ENCODE measurements at places on chromosomes 1 and 21.
A peak's percentile ranks its signal among the peaks of the same experiment; 100 is the strongest.

- no peak for DNase-seq
These were observed 155.4 kb downstream of the CASZ1 start for GRCh38 chr1:10640843-10641553.

DNA sequence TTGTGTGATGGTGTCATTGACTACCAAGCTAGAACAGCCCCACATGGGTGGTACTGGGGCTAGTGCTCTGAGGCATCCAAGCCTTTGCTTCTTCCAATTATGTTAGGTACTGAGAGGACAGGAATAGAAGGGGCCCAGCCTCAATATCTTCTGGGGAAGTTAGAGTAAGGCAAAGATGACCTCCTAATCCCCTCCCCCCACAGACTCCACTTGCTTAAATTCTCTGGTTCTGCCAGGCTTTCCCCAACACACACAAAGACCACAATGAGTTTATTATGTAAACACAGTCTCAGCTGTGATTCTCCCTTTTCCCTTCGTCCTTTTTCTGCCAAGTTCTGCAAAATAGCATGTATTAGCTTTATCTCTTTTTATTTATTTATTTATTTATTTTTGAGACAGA, 3.1 kb upstream of the TACSTD2 start:
- DNase-seq: no peak

DNA sequence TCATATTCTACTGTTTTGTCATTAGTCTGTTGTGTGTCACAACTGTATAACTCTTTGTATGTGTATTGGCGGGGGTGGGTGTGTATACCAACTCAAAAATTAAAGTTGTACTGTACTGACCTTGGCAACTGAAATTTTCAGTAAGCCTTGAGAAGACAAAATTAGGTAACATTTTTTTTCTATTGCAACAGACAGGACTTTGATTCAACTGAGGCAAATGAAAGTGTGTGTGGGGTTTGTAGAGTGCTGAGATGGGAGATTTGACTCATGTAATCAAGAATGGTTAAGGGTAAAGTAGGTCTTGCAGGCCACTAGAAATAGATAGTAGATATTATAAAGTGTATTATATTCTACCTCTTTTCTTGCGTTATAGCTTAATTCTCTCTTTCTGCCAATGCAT, 14.6 kb upstream of the B3GALT2 start:
- no peak for DNase-seq

DNA sequence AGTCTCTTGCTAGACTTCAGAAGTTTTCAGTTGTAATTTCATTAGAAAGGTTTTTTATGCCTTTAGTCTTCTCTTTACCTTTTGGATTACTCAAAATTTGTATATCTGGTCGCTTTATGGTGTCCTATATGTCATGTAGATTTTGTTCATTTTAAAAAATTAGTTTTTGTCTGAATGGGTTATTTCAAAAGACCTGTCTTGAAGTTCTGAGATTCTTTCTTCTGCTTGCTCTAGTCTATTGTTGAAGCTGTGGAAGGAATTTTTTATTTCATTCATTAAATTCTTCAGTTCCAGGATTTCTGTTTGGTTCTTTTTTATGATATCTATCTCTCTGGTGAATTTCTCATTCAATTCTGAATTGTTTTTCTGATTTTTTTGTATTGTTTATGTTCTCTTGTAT, 46.5 kb upstream of the GCLM start:
- no peak for DNase-seq

- no peak for DNase-seq
These were observed 65.5 kb downstream of the MT1HL1 start for GRCh38 chr1:236938760-236939159.

DNA sequence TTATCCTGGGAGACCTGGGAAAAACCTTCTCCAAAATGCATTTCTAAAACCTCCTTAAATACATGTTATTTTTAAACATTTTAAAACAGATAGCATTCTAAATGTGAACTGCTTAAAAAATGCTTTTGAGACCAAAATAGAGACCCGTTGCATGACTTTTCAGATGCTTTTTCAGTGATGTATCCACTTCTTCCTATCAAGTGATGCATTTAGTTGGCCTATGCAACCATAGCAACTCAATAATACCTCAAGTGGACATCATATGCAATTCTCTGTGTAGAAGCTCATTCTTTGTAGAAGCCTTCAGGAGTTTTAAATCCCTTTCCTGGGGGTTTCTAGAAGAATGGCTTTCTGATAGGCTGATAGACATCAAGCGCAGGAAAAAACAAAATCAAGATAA, 94.5 kb upstream of the RAVER2 start:
- no peak for DNase-seq

DNA sequence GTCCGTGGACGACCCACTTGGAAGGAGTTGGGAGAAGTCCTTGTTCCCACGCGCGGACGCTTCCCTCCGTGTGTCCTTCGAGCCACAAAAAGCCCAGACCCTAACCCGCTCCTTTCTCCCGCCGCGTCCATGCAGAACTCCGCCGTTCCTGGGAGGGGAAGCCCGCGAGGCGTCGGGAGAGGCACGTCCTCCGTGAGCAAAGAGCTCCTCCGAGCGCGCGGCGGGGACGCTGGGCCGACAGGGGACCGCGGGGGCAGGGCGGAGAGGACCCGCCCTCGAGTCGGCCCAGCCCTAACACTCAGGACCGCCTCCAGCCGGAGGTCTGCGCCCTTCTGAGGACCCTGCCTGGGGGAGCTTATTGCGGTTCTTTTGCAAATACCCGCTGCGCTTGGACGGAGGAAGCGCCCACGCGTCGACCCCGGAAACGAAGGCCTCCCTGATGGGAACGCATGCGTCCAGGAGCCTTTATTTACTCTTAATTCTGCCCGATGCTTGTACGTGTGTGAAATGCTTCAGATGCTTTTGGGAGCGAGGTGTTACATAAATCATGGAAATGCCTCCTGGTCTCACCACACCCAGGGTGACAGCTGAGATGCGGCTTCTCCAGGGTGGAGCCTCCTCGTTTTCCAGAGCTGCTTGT, 32.4 kb downstream of the PRMT2 start:
- DNase-seq: peak; percentile 45

DNA sequence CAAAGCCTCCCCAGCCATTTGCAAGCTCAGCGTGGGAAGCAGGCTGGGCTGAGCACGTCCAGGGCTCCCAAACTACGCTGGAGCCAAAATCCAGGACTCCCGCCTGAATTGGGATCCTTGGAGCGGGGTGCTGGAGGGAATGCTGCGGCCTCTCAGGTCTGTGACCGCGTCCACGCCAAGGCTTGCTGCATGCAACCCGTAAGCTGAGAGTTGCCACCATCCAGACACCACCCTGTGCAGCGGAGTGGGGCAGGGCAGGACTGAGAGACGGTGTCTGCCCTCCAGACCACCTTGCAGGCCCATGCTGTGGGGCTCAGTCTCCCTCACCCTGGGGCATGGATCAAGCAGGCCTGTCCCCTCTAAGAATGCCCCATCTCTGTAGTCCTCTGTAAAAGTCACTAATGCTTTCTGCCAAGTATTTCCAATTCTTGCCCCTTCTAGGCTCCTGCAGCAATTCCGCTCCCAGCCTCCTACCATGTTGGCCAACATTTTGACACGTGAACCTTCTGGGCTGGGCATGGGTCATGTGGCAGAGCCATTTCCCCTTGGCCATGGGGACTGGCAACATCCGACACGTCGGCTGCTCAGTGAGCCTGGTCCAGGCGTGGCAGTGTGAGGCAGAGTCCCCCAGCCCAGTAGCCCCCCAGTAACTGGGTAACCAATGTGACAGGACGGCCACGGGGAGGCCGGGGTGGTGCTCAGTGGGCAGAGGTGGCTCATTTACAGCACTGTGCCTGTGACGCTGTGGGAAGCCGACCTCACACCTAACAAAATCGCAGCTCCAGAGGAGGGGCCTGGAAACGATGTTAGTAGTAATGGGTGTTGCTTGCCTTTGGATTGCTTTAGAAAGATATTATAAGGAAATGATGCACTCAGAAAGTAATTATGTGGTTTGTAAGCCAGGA, 57.9 kb upstream of the PDE9A start:
- DNase-seq: peak; percentile 7

DNA sequence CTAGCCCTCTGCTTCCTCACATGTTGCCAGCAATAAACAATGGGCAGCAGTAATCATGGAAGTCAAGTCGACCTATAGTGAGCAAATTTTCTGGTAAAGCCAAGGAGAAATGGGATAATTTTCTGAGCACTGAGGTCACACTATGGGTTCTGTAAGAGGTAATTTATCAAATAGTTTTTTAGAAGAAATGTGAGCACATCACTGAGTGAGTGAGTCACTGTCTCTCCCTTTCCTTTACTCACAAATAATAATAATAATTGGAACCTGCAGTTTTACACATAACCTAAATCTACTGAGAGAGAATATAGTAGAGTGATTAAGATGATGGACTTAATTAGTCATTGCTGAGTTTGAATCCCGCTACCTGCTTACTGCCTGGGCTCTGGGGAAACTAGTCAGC, 23.6 kb downstream of the SLC35F3 start:
- no peak for DNase-seq

DNA sequence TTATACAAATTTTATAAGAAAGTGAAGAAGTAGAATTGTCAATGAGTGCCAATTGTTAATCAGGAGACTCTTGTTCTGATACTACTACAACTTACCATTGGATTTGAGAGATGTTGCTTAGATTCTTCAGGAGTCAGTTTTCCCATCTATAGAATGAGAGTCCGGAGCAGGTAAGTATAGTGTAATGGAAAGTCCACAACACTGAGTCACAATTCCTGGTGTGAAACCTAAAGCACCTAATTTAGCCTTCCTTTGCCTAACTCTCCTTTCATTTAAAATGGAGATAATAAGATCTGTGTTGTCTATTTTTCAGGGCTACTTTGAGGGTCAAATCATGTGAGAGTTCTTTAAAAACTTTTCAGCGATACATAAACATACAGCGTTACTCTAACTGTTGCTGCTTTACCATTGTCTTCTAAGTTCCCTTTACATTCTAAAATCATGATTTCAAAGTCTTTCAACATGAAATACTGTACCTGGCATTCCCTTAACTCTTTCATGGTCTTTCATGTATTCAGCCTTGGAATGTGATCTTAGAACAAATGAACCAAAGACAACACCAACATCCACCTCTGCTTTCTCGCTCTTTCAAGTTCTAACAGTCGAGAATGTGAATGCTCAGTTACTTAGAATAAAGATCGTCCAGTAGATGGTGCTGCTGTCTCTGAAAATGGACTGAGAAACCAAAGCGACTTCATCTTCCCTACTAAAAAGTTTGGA, 90.9 kb downstream of the SLC30A10 start:
- DNase-seq: no peak

DNA sequence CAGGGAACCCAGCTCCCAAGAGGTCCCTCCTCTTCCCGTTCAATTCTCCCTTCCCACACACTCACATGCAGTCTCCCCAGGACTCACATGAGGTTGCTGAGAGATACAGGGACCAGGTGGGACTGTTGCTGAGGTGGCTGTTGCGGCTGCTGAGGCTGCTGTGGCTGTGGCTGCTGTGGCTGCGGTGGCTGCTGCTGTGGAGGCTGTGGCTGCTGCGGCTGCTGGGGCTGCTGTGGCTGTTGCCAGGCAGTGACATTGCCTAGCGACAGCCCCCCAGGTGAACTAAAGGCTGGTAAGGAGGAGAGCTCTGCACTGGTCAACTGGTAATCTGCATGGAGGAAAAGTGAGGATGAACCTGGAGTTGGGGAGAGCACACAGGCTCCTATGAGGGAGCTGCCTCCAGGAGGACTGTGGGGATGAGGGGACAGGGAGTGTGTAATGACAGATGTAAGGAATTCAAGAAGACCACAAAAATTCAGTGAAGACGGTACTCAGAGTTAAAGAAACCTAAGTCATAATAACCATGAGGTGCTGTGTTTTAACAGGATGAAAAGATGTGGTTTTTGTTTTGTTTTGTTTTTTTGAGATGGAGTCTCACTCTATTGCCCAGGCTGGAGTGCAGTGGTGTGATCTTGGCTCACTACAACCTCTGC, 31.8 kb downstream of the MEF2D start:
- DNase-seq: no peak

DNA sequence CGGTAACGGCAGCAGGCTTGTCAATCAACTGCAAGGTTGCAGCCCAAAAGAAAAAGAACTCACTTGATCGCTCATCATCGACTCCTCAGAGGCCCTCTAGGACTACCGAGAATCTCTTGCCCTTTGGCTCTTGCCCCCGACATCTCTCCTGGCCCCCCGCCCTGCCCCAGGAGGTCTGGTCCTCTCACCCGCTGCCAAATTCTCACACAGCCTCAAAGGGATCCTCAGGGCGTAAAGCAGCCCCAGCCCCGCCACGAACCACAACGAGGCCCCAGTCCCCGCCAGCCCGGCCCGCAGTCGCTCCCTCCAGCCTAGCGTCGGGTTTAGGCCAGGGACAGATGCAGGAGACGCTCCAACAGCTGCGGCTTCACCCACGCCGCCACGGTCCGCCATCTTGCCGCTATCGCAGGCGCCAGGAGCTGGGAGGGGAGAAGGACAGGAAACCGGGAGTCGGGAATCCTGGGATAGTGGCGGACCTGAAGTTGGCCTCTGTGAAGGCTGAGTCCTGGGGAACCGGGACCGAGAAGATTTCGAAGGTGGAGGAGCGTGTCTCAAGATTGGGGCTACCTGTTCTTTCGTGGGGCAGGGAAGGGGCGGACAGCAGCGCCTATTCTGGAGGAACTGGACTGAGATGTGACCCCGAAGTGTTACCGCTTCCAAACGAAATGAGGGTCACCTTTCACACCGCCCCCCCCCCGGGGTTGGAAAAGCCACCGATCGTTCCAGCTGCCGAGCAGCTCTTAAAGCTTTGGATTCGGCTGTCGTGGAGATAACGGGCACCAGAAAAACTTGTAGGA, at the start of gene ST7L:
Gene ST7L (minus strand): TSS at position 421 of the 797 bp plus-strand sequence. CDS start 28 bp downstream, at position 393.
- DNase-seq: peak; percentile 77

- DNase-seq: no peak
These were observed 9.3 kb downstream of the SLAMF8 start for GRCh38 chr1:159835862-159836525.

- DNase-seq: no peak
These were observed 107.5 kb downstream of the DTL start for GRCh38 chr1:212142883-212143530.

DNA sequence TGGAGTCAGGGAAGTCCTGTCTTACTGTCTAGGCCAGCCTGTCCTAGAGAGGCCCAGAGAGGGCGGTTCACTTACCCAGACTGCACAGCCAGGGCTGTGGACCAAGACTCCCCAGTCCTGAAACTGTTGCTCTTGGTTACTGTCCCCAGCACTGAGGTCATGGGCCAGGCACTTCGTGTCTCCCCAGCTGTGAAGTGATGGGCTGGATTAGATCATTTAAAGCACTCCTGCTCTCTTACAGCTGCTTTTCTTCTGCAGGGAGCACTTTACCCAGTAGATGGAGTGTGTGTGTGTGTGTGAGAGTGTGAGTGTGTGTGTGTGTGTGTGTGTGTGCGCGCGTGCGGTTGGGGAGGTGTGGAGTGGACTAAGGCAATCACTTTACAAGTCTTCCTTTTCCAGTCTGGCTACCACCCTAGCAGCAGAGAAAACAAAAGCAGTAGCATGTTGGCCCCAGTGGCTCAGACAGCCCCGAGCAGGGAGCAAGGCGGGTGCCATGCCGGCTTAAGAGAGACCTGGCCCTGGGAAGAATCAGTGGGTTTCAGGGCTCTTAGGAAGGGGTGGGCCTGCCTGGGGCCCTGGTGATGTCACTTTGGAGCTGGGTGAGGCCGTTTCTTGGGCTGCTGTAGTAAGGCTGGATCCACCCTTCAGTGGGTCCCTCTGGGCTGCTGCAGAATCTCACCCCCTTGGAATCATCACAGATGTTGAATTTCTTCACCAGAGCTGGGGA, 2.4 kb downstream of the SPSB1 start:
- DNase-seq: peak; percentile 46

GRCh38 chr1:71796006-71796405, 486.3 kb downstream of the NEGR1 start:
- no peak for DNase-seq
